ENCODE measurements at places on chromosomes 12 and 14.
A peak's percentile ranks its signal among the peaks of the same experiment; 100 is the strongest.

GRCh38 chr14:75252254-75252837 lies 26.3 kb upstream of the FOS start:
- no peak for DNase-seq

DNA sequence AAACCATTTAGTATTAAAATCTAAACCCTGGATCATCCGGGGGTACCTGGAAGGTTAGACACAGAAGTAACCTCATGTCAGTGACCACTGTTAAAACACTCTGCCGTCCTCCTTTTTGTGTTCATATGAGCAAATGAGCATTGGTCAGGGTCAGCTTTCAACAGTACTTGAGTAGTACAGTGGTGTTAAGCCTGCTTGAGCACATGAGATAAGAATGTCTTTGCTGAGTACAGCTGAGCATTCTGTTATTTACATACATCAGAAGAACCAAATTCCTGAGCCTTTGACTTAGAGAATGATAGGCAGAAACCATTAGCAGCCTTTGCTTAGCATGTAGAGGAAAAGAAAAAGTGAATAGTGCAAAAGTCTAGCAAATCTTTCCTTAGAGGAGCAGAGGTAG lies 38.6 kb upstream of the LRTM2 start:
- no peak for DNase-seq

DNA sequence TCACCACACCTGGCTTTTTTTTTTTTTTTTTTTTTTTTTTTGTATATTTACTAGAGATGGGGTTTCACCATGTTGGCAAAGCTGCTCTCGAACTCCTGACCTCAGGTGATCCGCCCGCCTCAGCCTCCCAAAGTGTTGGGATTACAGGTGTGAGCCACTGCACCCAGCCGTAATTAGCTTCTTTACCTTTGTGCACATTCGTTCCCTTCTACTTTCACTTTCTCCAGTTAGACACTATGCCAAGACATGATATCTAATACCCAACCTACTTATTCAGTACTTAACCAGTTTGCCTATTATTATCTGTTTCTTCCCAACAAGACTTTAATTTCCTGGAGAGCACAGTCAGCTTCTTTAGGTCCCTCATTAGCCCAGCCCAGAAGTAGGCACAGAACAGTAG lies 5.3 kb downstream of the STYK1 start:
- no peak for DNase-seq

GRCh38 chr14:54785136-54785777 lies 117.4 kb downstream of the GCH1 start:
- no peak for DNase-seq

GRCh38 chr12:99960311-99960710 lies 24.4 kb downstream of the ANKS1B start:
- no peak for DNase-seq

DNA sequence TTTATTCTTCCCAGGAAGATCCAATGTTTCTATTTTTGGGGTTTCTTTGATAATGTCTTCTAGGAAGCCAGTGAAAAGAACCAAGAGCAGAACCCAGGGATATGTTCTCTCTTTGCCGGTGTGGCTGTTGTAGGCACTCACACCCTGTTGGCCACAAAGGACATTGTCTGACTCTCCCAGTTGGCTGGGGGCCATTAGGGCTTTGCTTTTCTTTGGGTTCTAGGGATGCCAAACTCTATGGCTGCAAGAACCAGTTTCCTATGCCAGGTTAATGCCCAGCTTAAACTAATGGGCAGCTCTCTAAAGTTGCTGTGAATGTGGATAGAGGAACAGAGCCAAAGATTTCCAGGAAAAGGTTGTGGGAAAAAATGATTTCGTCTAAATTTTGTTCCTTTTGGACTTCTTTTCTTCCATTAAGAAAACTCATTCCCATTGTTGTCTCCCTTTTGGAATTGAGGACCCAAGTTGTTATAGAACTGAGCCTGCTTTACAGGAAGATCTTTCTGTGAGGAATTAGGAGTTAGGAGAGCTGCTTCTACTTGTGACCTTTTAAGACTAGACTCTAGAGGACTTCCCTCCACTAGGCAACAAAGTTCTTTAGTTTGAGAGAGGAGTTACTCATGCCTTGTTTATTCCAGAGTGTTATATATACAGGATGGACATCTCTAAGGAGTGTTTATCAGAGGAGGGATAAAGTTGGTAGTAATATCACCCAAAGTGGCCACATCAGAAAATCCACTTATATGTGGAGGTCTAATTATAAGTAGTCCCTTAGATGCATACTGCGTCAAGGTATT lies 13.1 kb downstream of the COPZ1 start:
- no peak for DNase-seq

DNA sequence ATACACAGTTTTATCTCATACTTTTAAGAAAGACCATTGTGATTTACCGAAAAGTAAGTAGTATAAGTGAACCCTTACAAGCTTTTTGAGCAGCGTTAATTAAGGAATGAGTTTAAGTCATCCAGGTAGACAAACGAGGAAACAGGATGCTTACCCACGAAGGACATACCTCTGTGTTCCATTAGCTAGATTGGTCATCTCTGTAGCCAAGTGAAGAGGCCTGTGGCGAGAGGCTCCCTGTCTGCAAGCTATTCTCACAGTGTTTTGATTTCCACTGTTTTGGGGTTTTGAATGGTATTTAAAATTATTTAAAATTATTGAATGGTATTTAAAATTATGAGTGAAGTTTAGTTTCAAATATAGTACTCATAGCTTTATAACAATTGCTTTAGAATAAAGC lies 342.1 kb upstream of the RGS6 start:
- DNase-seq, result no peak

DNA sequence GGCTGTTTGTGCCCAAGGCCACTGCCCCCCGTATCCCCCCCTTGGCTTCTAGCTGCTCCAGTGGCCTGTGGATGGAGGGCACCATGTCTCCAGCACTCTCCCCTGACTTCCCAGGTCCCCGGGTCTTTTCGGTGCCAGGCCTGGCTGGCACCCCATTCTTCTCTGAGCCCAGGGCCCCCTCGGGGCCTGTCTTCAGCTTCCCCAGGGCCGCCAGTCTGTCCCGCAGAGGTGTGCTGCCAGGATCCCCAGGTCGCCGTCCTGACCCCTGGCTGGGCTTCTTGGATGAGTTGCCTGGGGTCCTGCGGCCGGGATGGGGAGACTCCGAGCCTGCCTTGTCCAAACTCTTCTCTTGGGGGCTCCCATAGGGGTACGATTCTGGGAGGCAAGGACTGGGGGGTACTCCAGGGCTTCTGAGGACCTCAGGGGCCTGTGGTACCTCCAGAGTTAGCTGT lies 32.5 kb downstream of the NCKAP5L start:
- peak; percentile 11 for DNase-seq

DNA sequence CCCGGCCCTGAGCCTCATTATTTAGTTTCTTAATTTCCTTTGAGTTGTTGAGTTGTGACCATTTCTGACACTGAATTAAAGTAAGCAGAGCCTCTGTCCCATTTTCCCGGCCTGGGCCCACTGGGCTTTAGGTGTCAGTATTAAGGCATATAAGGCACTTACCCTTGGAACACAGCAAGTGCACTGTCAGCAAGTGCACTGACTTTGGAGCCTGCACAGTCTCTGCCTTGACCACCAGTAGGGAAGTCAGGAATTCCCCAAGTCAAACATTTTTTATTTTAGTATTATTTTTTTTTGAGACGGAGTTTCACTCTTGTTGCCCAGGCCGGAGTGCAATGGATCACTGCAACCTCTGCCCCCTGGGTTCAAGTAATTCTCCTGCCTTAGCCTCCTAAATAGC lies 56.6 kb downstream of the MAX start:
- no peak for DNase-seq

DNA sequence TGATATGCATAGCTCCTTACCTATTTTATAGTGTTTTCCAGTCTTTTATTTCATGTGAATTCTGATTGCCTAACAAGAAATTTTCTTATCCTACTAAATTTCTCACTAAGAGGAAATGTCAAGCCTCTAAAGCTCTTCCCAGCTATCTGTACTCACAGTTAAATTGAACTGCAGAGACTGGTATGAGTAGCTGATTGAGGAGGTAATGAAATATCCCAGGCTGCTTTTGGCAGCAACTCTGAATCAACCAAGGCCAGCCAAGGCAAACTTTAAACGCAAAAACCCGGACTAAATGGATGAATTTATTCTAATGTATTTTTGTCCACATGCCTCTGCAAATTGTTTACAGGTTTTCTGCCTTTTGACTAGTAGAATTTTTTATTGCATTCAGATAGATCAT lies 119.1 kb upstream of the PMCH start:
- no peak for DNase-seq

- no peak for DNase-seq
Measured at GRCh38 chr12:104956870-104957718, 996 bp downstream of the SLC41A2 start.

- no peak for DNase-seq
Measured at GRCh38 chr12:62299617-62300016, 39.4 kb downstream of the USP15 start.

DNA sequence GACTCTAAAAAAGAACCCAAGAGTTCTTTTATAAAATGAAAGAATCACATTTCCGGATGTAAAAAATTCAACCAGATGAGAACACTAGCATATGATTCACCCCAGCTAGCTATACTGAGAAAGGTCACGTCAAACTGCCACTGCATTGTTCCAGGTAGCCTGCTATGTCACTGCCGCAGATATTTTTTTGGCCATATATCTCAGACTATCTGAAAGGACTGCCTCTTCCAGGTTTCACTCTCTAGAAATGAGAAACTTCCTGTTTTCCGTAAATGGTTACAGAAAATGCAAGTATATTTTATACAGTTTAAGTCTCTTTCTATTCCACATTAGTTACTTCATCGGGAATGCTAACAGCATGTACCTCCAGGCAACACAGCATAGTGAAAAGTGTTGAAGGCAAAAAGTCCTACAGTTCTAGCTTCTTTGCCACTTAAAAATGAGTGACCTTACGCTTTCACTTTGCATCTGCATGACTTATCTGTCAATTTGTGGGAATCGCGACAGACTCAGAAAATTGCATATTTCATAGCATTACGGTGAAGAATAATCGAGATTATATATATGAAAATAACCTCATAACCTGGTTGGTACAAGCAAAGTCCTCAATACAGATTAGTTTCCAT lies 105.2 kb downstream of the MED13L start:
- DNase-seq, result peak; percentile 46

DNA sequence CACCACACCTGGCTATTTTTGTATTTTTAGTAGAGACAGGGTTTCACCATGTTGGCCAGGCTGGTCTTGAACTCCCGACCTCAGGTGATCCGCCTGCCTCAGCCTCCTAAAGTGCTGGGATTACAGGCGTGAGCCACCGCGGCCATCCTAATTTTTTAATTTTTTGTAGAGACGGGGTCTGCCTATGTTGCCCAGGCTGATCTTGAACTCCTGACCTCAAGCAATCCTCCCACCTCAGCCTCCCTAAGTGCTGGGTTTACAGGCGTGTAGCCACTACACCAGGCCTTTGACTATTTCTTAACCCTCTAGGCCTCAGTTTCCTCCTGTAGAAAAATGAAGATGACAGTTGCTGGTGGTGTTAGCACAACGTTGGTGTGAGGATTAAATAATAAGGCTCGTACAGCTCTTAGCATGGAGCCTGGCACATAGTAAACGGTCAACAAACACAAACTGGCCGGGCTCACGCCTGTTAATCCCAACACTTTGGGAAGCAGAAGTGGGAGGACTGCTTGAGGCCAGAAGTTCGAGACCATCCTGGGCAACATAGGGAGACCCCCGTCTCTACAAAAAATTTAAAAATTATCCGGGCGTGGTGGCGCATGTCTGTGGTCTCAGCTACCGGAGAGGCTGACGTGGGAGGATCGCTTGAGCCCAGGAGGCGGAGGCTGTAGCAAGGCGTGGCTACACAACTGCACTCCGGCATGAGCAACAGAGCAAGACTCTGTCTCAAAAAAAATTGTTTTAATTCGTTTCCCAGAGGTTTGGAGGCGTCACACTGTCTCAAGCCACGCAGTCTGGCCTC lies 979 bp downstream of the DDX54 start:
- DNase-seq, result no peak

- DNase-seq, result no peak
Measured at GRCh38 chr12:64522316-64522715, 70.4 kb downstream of the TBK1 start.

GRCh38 chr14:42011221-42011620 lies 404.5 kb downstream of the LRFN5 start:
- DNase-seq, result no peak
